ENCODE measurements at places on chromosomes 12 and 14.

GRCh38 chr12:7221486-7221885 lies 32.0 kb downstream of the PEX5 start:
- no peak for DNase-seq

- DNase-seq = no peak
Measured at GRCh38 chr12:7788294-7788660, 925 bp upstream of the NANOG start.

- DNase-seq = no peak
Measured at GRCh38 chr12:40828593-40828990, 136.4 kb downstream of the CNTN1 start.

DNA sequence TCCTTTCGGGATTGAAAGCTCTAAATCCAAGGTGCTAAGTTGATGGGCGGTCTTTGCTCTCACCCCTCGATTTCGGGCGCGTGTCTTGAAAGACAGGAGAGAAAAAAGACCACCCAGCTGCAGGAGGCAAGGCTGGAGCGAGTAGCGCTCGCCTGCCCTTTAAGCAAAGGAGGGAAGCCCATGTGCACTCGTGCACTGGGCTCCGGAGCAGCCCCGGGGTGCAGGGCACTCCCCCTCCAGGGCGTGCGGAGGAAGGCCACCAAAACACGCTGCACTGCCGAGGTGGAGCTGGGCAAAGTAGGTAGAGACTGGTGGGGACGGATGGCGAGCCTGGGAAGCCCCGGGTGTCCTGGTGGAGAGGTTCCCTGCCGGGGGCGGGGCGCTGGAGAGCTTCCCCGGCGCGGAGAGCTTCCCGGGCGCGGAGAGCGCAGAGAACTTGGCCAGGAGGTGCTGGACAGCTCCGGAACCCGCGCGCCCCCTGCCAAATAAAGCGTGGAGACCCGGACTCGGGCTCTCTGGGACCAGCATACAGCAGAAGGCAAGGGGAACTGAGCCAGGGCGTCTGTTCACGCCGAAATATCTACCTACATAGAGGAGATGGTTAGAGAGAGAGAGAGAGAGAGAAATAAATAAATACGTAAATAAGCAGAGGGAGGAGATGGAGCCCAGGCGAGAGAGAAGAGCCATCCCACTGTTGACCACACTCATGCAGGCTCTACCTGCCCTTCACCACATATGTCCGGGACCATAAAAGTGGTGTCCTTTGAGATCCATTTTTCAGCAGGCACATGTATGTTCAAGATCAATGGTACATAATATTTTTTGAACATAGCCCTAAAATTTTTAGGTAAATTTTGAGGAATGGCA lies 662 bp upstream of the NELL2 start:
- no peak for DNase-seq

DNA sequence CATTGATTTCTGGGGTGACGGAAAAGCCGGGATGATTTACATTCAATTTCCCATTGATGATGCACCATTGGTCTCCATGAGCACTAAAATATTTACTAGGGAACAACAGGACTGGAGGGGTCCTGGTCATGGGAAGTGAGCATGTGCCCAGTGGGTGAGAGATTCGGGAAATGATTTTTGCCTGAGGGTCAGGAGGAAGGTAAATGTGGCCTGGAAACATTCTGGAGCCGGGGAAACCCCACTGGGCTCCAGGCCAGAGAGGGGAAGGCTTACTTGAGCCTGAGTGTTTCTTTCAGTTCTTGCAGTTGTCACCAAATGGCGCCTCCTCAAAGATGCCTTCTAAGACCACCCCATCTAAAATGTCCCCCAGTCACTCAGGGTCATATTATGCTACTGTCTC lies 532.3 kb upstream of the TBX3 start:
- DNase-seq = no peak

DNA sequence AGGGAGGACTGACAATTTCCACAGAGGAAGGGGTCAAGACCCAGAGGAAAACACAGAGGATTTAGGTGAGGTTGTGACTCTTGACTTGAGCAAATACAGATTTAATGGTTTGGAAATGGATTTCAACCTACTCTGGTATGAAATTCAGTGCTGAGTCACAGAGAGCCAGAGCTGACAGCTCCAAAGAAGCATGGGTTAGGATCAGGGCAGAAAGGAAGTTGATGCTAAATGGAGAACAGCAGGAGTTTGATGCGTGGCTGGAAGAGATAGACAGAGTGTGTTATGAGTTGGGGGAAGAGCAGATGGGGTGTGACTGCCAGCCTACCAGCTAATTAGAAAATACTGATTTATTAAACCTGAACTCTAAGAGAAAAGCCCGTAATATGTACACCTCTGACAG lies 272.6 kb downstream of the FOXG1 start:
- DNase-seq = peak; percentile 22

DNA sequence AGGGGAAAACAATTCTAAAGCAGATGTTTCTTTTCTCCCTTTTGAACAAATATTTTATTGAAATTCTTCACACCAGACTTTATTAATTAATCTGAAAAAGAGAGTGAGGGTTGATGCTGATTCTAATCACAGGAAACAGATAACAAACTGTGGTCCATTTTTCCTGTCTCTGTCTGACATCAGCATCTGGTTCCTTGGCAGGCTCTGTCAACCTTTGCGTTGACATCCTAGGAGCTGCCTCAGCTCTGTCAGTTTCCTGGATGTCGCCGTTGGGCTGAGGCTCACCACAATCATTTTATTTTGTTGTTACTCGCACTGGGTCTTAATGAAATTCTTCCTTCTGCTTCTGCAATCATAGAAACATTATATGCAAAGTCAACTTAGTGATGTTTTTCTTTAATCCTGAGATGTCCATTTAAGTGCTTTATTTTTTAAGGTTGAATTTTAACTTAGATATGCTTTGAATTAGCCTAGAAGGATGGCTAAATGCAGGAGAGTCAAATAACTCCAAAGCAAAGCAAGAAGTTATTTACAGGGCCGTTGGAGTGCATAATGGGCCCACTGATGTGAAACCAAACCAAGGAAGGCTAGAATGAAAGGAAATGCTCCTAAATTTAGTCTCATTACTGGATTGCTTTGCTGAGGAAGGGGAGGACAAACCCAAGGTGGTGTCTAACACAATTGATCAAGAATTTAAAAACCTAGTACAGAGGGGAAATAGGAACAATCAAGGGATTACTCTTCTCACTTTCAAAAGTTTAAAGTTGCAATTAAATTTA lies 542.4 kb downstream of the FLRT2 start:
- DNase-seq = no peak

DNA sequence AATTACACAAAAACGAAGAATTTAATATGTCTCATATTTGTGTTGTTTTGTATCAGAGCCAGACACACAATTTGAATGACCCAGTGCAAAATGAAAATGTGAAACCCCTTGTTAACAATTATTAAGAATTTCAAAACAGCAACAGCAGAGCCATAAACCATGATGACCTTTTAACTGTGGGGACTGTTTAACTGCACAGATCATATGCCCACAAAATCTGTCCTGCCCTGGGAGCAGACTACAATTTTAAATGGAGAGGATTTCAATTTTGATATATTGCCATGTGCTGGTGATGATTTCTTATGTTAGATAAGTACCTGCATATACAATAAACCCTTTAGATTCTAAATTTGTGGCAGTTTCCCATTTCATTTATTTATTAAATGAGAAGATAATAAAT lies 455.5 kb upstream of the MGAT4C start:
- no peak for DNase-seq

- no peak for DNase-seq
Measured at GRCh38 chr12:70379846-70380245, 13.8 kb downstream of the KCNMB4 start.

DNA sequence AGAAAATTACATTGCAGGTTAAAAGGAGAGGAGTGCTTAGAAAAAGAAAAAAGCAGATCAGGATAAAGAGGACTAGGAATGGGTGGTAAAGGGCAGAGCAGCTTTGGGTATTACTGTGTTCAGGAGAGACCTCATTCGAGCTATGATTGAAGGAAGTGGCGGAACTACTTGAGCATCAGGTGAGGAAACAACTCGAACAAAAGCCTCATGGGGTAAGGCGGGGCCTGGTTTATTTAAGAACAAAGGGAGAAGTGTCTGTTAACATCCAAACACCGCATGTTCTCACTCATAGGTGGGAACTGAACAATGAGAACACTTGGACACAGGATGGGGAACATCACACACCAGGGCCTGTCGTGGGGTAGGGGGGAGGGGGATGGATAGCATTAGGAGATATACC lies 444.6 kb upstream of the CCDC196 start:
- no peak for DNase-seq

- DNase-seq = no peak
Measured at GRCh38 chr12:110657747-110658146, 31.2 kb downstream of the HVCN1 start.

DNA sequence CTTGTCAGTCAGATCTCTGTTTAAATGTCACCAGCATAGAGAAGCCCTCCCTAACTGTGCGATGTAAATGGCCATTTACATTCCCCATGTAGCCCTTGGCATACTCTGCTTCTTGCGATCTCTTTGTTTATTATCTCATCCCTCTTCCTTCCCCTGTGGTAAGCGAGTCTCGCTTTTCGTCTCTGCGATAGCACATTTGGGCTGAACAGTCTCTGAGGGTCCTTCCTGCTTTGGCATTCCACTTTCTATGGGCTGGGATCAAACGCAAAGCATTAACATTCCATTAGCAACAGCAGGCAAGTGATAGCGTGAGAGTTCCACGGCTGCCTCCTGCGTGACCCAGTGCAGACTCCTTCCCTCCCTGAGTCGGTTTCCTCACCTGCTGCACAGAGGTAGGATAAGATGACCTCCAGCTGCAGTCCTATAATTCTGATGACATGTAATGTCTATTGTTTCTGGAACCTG lies 61.4 kb upstream of the TUNAR start:
- no peak for DNase-seq

GRCh38 chr14:33352821-33353220 lies 414.1 kb downstream of the NPAS3 start:
- no peak for DNase-seq

DNA sequence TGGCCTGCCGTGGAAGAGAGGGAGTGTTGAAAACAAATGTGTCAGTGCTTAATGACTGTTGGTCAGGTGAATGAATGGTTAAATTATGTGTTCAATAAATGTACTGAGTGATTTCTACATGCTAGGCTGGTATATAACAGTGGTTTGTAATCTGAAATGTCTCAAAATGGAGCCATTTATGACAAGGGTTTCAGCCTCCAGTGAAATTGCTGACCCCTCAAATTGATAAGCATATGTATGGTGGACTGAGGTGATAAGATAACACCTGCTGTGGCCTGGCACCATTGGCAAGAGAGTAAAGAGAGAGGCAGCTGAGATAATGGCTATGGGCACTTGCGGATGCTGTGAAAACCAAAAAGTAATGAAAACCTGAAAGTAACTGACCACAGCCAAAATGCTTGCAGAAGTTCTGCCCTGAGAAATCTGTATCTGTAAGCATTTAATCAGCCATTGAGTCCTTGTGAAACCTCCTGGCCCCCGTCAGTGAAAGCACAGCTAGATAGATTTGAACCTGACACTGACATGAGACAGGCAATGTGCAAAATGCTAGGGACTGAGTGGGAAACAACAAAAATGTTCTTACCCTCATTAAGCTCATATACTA lies 1.4 kb upstream of the BCAT1 start:
- no peak for DNase-seq

GRCh38 chr12:29591140-29592020 lies 93.9 kb upstream of the OVCH1 start:
- DNase-seq = no peak

- no peak for DNase-seq
Measured at GRCh38 chr12:123021688-123022604, 41.5 kb downstream of the ARL6IP4 start.

DNA sequence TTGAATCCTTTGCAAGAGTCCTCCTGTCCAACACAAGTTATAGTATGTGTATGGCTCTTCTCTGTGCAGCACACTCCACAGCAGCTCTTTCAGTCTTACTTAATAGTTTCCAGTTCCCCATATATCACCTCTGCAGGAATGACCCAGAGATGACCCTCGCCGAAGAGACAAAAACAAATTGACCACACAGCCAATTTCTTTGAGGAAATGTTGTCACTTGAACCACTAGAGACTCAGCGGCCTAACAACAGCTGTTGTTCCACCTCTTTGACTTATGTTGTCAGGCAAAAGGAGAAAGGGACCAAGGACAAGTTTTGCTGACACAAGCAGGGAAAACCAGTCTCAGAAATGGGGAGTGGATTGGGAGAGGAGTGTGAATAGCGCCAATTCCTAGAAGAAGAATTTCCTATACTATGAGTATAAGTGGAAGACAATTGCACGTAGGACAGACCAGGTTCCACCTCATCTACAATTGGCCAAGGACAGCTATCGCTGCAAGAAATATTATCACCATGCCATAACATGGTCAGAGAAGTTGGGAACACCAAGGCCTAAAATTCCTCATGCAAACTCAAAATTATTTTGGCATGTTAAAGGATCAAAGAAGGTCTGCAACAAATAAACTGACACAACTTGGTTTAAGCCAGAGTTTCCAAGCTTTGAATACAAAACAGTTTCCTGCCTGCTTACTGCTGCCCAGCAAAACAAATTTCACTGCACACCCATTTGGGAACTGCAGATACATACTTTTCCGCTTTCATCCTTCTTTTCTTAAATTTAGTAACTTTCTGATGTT lies 41.7 kb upstream of the ITPR2 start:
- no peak for DNase-seq

- DNase-seq = no peak
Measured at GRCh38 chr12:19704966-19705365, 265.7 kb downstream of the AEBP2 start.

GRCh38 chr14:33922125-33922524 lies 28.7 kb downstream of the EGLN3 start:
- DNase-seq = no peak

DNA sequence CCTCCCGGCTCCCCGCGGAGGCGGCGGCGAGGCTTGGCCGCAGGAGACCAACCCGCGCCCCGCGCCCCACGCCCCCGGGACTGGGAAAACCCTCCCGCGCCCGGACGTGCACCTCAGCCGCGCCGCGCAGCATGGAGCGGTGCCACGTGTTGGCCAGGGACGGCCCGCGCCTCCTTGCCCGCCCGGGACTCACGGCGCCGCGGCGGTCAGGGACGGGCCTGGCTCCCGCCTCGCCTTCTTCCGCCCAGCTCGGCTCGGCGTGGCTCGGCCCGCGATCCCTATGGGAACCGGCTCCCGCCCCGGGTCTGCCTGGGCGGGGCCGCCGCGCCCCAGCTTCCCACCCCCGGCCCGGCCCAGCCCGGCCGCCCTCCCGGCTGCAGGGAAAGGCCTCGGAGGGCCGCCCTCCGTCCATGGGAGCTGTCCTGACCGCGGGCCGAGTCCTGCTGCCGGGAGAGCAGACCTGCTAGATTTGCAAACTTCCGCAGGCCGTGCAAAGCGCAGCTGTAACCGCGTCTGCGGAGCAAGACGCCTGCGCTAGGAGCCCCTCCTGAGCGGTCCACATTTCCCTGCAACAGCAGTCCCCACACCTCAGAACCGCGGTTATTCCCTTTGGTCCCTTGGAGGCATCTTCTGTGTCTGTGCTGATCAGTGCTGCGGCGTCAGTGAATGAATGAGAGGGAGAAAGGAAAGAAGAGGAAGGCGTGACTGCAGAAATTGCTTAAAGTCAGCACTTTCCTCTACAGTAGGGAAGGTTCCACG lies at the start of gene CDKL1:
Gene CDKL1, minus strand, starts transcription at position 251 of the 759 bp plus-strand sequence. CDS start 1,013 bp downstream, outside the sequence.
- DNase-seq = peak; percentile 42

GRCh38 chr12:80679346-80680131 lies 27.9 kb upstream of the MYF6 start:
- DNase-seq = no peak
